Glutamatergic neuron (in vitro differentiated cells): ENCODE measurements at places on chromosomes 4 and X. TPM values are rescaled to one million over a fixed set of nuclear protein-coding genes. Genes with fewer than 3 reads are reported as not detected.

Gene SLC7A11
- total RNA-seq: 10.4 TPM

Gene ATP1B4
- not detected for total RNA-seq

Gene GLOD5
- total RNA-seq: not detected

Gene CXCL11
- not detected for total RNA-seq

Gene NXF2B
- total RNA-seq: 0.74 TPM

Gene MBNL3
- 1.0 TPM for total RNA-seq

Gene ARMCX2
- 50.1 TPM for total RNA-seq

Gene NPNT
- not detected for total RNA-seq

Gene ANXA10
- not detected for total RNA-seq

- DNase-seq: no peak
Measured at GRCh38 chr4:17562157-17562556, 14.8 kb upstream of the LAP3 start.

GRCh38 chrX:151773434-151773833, 38.9 kb downstream of the CNGA2 start:
- DNase-seq: no peak

- peak; percentile 73 for DNase-seq
Measured at GRCh38 chr4:3442959-3443749, 1.4 kb downstream of the HGFAC start.

- peak; percentile 10 for DNase-seq
Measured at GRCh38 chr4:8297691-8298485, 28.3 kb downstream of the HTRA3 start.

- no peak for DNase-seq
Measured at GRCh38 chr4:3201718-3202702, 46.9 kb upstream of the MSANTD1 start.

DNA sequence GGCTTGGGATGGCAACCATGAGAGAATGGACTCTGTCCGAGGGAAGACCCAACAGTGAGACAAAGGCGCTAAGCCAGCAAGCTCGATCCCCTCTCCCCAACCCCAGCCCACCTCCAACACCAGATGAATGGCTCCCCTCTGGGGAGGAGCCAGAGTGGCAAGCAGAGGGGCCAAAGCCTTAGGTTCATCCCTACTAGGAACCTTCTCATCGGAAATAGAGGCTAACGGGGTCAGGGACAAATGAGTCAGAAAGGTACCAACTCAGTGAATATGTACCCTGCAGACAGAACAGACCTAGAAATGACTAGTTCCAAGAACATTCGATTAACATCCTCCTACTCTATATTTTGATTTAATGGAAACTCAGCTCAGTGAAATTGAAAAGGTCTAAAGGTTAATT, 73.9 kb downstream of the NSG1 start:
- DNase-seq: no peak

DNA sequence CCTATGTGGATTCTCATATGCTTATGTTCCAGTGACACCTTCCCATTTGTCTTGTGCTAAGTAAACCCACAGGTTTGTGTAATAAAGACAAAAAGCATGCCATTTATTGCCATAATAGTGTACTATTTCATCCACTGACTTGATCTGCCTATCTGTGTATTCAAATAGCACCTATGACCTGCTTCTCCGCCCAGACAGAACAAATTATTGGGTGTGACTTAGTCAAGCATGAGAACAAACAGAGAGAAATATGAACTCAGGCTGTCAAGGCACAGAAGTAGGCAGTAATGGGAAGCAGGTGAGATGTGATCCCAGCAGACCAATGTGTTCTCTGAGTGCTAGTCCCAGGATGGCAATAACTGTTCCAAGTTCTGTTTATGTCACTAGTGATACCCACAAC, 25.4 kb downstream of the ELOVL6 start:
- DNase-seq: no peak

- DNase-seq: no peak
Measured at GRCh38 chr4:996030-996996, 3.1 kb upstream of the SLC26A1 start.

GRCh38 chr4:52052475-52052780, 1.3 kb downstream of the SPATA18 start:
- DNase-seq: no peak

DNA sequence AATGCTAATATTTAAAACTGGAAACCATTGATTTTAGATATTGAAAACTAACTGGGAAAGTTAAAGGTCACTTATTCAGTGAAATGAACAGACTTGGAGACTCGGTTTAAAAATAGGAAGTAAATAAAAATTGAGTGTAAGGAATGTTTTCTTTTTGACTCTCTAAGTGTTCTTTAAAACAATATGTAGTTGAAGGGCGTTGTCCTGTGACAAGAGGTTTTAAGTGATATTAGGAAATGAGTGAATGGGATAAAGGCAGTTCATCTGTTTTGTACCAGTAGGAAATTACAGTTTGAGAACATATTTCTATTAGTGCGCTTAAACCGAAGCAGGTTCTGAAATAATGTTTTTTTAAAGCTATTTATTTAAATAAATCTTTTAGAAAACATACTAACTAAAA, 77.2 kb downstream of the ARFIP1 start:
- DNase-seq: no peak

GRCh38 chr4:166501941-166502382, 628.9 kb downstream of the TLL1 start:
- peak; percentile 65 for DNase-seq

- no peak for DNase-seq
Measured at GRCh38 chr4:150641612-150642011, 59.7 kb downstream of the MAB21L2 start.

GRCh38 chrX:134880866-134881265, 109.9 kb upstream of the SMIM10 start:
- DNase-seq: no peak

- DNase-seq: no peak
Measured at GRCh38 chr4:55931833-55932232, 16.9 kb upstream of the CEP135 start.

DNA sequence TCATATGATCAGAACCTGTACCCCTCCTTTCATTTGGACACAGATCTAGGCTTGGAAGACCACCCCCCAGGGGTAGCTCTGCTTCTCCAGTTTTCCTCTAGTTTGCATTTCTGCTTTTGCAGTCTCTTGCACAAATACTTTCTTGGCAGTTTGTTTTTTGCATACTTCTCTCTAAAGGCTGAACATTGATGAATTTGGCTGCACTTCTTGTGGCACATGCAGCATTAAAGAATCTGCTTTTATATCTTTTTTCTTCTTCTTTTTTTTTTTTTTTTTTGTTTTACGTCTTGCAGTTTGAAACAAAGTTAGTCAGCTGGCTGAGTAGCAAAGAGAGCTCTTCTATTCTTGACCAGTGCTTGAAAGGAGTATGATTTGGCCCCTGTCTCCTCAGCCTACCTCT, 273.0 kb downstream of the GLUD2 start:
- DNase-seq: no peak

DNA sequence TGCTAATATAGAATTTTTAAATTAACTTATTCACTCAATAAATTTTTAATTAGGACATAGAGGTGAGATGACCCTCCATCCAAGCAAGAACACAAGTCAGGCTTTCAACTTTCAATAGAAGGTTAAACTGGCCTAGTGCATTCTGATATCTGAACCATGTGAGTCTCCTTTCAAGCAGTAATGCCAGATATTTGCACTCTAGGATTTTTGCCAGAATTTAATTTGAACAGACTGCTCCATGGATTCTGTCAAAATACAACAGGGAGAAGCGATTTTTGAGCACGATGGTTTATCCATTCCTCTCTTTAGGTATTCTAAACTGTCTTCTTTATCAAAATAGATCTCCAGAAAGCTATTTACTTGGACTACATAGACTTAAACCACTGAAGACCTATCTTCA, 72.0 kb upstream of the DCLK2 start:
- no peak for DNase-seq

- DNase-seq: no peak
Measured at GRCh38 chrX:10922159-10922558, 189.0 kb upstream of the HCCS start.

- no peak for DNase-seq
Measured at GRCh38 chr4:2858451-2859217, 15.0 kb downstream of the ADD1 start.

GRCh38 chr4:1356181-1356998, 9.4 kb downstream of the UVSSA start:
- DNase-seq: peak; percentile 81

DNA sequence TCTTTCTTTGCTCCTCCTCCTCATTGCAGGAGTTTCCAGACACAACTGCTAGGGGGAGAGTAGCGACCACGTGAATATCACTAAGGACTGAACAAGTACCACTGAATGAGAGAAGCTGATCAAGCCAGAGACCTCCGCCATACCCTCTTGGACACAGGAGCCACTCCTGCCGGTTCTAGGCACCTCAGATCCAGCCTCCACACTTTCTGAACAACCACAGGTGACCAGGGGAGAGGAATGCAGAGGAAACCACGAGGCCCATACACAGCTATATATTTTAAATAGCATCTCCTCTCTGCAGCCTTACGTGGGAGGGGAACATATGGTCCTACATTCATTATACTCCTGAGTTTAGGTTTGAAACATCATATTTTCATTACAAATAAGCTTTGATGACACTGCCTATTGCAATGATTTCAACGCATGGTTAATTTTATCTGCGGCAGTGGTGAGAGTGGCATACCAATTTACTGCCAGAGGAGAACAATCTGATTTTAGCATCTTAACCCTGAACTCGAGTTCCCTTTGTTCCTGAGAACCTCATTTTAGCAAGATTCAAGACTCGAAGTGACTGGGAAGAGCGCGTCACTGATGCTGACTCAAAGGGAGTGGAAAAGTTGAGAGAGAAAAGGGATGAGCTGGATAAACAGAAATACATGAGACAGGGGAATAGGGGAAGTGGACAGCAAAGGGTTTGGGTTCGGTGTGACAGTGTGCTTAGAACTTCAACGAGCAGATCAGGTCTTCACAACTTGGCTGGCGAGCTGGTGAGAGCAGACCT, 231.7 kb upstream of the PPARGC1A start:
- no peak for DNase-seq

DNA sequence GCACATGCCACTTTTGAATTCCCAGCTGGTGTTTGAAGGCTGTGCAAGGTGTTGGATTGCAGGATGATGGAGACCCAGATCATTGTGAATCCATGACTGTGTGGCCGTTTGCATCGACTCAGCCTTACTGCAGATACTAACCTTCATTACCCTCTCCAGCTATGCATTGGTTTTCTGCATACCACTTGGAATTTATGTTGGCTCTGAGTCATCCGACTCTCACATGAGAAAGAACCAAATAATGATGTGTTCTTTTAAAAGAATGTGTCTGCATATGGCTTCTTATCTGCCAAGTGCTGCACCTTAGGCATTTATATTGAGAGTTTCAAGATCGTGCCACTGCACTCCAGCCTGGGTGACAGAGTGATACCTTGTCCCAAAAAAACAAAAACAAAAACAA, 106.7 kb upstream of the PRKX start:
- no peak for DNase-seq

DNA sequence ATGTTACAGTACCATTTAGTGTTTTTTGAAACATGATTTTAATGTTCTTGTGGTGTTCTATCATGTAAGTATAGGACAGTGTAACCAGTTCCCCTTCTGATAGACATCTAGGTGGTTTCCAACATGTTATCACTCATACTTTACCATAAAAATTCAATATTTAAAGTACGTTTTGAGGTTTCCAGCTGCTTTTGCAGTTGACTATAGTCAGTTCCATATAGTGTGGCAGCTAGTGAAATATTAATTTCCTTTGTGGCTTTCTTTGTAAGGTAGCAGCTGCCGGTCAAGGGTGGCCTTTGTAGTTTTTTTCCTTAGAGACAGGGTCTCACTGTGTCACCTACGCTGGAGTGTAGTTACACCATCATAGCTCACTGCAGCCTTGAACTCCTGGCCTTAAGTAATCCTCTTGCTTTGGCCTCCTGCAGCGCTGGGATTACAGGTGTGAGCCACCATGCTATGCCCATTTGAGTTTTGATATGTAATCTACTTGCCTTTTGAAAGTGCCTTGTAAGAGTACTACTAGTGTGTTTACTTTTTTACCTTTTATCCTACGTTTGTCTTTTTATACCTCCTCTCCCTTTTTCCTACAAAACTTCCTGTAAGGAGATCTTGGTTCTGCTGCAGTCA, 63.0 kb downstream of the ARHGAP10 start:
- no peak for DNase-seq

DNA sequence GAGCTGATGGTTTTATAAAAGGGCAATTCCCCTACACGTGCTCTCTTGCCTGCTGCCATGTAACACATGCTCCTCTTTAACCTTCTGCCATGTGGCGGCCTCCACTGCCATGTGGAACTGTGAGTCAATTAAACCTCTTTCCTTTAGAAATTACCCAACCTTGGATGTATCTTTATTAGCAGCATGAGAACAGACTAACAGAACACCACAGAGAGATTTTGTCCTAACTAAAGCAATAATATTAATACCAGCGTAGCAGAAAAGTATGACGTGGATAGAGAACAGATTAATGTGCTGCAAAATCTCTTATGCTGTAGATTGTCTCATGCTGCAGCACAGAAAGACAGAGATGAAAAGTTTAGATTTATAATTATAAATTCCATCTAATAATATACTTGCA, 23.1 kb downstream of the AIMP1 start:
- DNase-seq: peak; percentile 36

- DNase-seq: no peak
Measured at GRCh38 chr4:168461821-168462220, 18.5 kb downstream of the DDX60L start.

DNA sequence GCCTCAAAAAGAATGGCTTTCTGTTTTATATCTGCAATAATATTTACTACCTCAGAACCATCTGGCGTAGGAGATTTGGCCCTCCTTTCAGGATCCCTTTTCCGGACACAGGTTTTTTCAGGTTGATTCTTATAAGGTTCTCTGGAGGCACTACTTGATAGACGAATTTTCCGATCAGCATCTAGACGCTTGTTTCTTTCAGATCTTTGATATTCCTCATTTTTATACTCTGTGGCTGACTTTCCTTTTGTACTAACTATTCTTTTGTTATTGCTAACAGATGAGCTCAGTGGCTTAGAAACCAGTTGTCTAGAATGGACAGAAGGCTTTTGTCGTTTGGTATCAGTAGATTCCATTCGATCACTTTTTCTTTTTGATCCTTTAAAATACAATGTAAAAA, 12.4 kb downstream of the YTHDC1 start:
- DNase-seq: no peak

DNA sequence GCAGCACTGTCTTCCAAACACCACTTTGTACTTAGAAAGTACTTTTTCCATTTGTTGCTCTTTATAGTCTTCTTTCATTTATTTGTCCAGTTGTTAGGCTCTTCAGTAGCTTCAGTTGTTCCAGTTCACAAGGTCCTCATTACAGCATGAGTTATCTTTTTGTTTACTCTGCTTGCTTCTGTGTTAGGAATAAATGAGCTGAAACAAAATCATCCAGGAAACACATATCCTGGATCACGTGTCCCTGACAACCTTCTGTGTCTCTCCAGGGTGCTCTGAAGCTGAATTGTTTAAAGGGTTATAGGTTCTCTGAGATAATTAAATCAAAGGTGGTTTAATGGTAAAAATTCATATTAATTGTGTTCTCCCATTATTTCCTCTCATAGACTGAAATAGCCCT, 19.9 kb upstream of the KLHL8 start:
- DNase-seq: no peak

DNA sequence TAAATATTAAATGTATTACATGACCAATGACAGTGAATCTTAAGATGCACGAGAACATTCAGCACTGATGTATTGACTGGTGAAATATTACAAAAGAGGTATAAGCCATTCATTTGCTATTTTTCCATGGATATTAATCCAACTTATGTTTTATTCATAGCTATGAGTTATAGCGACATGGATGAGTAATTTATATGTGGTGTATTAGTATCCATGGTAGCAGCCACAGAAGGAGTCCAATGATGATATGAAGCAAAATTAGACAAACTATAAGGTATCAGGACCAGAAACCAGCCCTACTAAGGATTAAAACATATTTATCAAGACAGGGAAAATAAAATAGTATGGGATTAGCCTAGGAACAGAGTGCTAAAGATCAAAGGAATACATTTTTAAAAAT, 50.7 kb downstream of the THAP9 start:
- no peak for DNase-seq
